Uterine smooth muscle cell (primary cell): ENCODE measurements at places on chromosomes 13 and 19. TPM values are rescaled to one million over a fixed set of nuclear protein-coding genes. Genes with fewer than 3 reads are reported as not detected.

The MCEMP1 gene
- total RNA-seq: not detected in 2 replicates

The C13orf46 gene
- 0.25 and 0.33 TPM in 2 replicates for total RNA-seq

The SIGLEC12 gene
- not detected in 2 replicates for total RNA-seq

The LILRB3 gene
- not detected in 2 replicates for total RNA-seq

The CGB2 gene
- not detected in 2 replicates for total RNA-seq

The FUT1 gene
- 0.33 and 1.1 TPM in 2 replicates for total RNA-seq

The TDRD12 gene
- 0.11 and 0.37 TPM in 2 replicates for total RNA-seq

The GPI gene
- total RNA-seq: 161 and 162 TPM in 2 replicates

The GSX1 gene
- not detected in 2 replicates for total RNA-seq

The PRSS57 gene
- total RNA-seq: not detected in 2 replicates

The CAMSAP3 gene
- total RNA-seq: not detected in 2 replicates

The SNRPD2 gene
- total RNA-seq: 360 and 424 TPM in 2 replicates

The BRSK1 gene
- 7.0 and 9.2 TPM in 2 replicates for total RNA-seq

The CAPN12 gene
- total RNA-seq: not detected in 2 replicates

The CEACAM16 gene
- total RNA-seq: not detected in 2 replicates

The PROZ gene
- total RNA-seq: not detected in 2 replicates
